Activated naive CD8-positive, alpha-beta T cell treated with anti-CD3 and anti-CD28 coated beads for 36 hours (primary cell): ENCODE measurements at places on chromosomes 6 and 20. TPM values are rescaled to one million over a fixed set of nuclear protein-coding genes. Genes with fewer than 3 reads are reported as not detected.

The CLIC5 gene
- total RNA-seq: 0.50 TPM

The CFAP206 gene
- not detected for total RNA-seq

The TSPO2 gene
- total RNA-seq: not detected

The DNAH8 gene
- total RNA-seq: not detected

GRCh38 chr6:55174211-55175026 is at the start of gene HCRTR2:
HCRTR2 (plus strand) TSS chr6:55174515; CDS start chr6:55174588, 73 bp downstream.
- DNase-seq: no peak

DNA sequence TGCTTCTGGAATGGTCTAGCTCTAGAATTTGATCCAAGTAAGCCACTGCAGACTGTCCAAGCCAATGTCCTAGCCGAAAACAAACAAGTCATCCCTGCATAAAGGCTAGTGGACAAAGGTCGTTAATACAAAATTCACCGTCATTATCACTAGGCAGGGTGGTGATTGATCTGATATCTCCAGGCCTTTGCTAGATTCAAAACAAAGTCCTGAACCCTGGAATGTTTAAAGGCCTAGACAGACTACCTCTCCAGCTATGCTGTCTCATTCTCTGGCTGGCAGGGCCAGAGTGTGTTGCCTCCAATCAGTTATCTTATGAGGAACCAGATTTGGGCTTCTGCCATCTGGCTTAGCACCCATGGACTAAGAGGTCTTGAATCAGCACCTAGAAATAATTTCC is 38.3 kb downstream of the MAP7 start:
- no peak for DNase-seq

DNA sequence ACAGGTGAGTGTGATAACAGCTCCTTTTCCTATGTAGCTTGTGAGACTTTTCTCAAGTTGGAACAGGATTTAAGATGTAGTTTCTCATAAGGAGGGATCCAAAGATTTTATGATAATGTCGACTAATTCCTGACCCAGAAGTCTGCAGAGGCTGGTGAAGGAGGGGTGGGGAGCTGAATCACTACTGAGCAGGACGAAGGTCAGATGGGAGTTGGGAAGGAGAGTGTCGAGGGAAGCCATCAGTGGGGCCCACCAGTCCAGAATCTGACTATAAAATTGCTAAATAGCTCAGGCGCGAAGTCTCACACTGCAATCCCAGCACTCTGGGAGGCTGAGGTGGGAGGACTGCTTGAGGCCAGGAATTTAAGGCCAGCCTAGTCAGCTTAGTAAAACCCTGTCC is 32.3 kb upstream of the CDYL start:
- DNase-seq: no peak

DNA sequence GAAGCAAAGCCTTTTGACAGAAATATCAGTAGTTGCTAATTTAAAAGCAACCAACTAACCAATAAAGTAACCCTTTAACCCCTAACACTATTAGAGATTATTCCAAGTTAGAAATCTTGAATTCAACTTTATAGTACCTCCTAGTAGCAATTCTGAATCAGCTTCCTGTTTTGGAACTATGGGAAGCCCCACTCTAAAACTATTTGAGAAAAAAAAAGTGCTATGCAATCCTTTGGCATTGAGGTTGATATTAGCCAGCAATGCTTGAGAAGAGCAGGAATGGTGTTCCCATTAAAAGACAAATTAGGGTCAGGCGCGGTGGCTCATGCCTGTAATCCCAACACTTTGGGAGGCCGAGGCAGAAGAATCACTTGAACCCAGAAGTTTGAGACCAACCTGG is 306.2 kb upstream of the ZFP64 start:
- DNase-seq: no peak

DNA sequence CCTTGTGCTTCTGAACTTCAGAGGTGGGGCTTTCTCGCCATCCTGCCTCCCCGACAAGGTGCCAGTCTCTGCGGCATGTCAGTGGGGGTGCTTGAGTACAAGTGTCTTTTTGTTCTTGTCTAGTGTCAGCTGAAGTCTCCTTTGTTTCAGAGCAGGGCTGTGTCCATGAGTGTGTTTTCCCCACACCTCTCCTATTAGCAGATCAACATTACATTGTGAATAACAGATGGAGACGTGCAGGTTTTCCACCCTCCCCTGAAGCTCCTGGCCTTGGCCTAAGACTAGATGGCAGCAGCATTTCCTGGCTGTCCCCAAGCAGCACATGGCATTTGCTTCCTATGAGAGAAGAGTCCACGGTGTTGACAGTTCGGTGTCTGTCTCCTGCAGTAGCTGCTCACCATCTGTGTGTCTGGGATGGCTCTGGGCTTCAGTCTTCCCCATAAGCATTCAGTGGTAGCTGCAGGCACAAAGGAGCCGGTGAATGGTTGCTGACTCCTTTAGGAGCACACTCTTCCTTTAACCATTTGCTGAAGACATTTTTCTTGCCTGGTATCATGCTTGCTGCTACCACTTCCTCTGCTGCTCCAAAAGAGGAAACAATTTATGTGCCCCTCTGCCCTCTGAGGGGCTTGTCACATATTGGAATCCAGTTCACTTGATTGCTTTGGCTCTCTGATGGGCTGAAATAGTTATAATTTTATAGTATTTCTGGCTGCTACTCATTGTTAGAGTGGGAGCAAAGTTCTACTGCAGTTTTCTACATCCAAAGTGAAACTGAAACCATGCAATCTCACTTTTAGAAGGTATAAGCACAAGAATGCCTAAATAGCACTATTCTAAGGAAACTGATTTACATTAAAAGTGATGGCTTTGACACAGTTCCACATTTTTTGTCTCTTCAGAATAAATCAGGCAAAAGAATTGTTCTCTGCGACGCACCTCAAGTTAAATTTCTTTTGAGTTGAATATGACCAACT is 913.0 kb downstream of the C6orf118 start:
- no peak for DNase-seq
